PC-9 (cell line): ENCODE measurements at places on chromosomes 2 and 18.
A peak's percentile ranks its signal among the peaks of the same experiment; 100 is the strongest.

- no peak for DNase-seq
Observed at GRCh38 chr2:57959390-57959789, 87.2 kb upstream of the VRK2 start.

- no peak for DNase-seq
Observed at GRCh38 chr2:197349699-197350098, 39.1 kb upstream of the ANKRD44 start.

- DNase-seq = no peak
Observed at GRCh38 chr2:183597841-183598240, 473.6 kb downstream of the NUP35 start.

DNA sequence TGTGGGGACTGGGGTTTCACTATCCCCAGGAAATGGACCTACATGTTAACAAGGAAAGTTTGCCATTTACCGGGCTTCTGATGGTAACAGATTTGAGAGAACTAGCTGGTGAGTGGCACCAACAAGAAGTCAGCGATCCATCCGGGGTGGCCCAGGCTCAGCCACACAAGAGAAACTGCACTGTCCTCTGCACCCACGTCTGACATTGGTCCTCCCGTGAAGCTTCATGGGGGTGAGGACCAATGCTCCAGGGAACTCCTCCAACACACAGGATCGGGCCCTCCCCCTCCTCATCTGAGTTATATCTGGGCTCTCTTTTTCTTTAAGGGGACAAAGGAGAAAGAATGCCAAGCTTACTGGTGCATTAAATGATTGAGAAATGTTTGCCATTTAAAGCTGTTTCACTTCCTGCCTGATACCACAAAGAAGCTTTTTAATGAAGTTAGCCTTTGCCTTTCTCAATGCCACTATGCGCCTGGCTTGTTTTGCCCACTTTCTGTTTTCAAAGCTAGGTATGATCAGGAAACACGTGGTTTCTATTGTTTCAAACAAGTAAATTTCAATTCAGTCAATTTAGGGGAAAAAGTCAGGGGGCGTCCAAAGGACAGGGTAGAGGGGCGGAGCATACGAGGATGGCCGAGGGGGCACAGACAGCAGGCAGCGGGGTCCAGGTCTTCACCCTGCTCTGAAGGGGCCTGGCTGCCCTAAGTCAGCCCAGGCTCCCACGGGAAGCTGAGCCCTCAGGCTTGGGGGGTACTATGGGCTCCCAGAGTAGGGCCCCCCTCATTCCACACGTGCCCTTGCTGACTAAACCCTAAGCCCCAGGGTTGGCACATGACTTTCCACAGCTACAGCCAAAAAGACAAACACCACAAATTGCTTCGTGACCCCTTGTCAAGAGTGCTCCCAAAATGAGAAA lies 204.0 kb upstream of the ID2 start:
- DNase-seq = peak; percentile 32

GRCh38 chr18:26711756-26712155 lies 153.8 kb downstream of the AQP4 start:
- no peak for DNase-seq

- no peak for DNase-seq
Observed at GRCh38 chr2:168962636-168963035, 61.5 kb downstream of the G6PC2 start.

GRCh38 chr18:47772374-47773248 lies 157.8 kb downstream of the SMAD2 start:
- peak; percentile 74 for DNase-seq

- no peak for DNase-seq
Observed at GRCh38 chr2:143819190-143819735, 690.0 kb downstream of the ARHGAP15 start.

GRCh38 chr2:11940121-11940743 lies 193.8 kb downstream of the LPIN1 start:
- DNase-seq = no peak

GRCh38 chr2:194328456-194328855 lies 1328.6 kb upstream of the SLC39A10 start:
- DNase-seq = no peak

- DNase-seq = no peak
Observed at GRCh38 chr2:83251321-83251872, 1207.7 kb downstream of the SUCLG1 start.

- no peak for DNase-seq
Observed at GRCh38 chr2:6917761-6918421, 679 bp downstream of the RNF144A start.

DNA sequence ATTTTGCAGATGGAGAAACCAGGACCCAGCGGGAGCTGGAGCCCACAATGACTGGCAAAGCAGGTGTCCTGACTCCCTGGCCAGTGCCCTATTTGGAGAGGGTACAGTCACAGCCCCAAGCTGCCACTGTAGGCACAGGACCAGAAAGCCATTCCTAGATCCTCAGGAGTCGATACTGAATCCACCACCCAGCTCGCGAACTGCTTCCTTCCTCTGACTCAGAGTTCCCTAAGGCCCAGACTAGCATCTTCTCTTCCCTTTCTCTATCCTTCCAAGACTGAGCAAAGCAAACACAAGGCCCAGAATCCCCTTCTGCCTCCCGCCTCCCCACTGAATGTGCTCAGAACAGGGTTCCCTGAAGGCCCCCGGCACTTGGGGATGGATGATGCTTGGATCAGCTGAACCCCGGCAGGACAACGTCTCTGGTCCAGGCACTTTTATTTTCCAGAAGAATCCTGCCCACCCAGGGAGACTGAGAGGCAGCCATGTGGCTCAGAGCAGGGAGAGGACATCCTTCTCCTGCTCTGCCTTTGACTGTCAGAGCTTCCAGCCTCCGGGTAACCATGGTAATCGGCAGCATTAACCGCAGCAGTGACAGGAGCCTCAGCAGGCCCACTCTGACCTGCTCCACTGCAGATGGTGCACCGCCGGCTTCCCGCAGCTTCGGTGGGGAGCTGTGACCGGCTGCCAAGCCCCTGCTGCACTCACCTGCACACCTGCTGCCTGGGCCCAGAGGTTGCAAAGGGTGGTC lies 34.8 kb upstream of the KLHL29 start:
- no peak for DNase-seq

GRCh38 chr2:26068602-26069298 lies 34.9 kb downstream of the RAB10 start:
- DNase-seq = peak; percentile 83

DNA sequence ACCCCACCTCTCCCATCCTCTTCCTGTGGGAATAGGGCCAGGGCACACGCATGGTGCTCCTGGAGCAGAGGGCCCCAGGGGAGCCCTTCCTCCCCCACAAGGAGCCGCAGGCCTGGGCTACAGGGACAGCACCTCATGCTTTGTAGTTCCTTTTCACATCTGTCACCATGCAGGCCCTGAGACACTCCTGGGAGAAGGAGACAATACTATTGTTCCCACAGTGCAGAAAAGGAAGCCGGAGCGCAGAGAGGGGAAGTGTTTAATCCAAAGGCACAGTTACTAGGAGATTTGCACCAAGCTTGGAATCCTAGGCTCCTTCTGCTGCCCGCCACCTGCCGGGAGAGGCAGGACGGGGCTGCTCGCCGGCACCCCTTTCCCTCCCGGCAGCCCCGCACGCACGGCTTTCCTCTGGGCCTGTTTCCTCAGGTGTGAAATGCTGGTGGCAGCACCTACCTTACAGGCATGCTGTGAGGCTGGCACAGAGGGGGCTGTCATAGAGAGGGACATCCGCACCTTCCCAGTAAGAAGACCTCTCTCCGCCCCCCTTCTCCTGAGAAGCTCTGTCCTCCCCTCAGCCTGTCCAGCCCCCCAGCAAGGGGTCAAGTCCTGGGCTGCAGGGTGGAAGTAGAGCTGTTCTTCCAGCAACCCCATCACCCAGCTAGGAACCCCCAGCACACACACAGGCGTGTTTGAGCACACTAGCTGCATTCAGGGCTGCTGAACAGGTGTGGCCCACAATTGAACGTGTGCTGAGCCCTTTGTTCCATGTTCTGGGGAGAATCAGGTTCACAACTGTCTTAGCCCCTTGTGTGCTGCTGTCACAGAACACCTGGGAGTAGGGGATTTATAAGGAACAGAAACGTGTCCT lies 62.6 kb downstream of the SMAD7 start:
- no peak for DNase-seq

DNA sequence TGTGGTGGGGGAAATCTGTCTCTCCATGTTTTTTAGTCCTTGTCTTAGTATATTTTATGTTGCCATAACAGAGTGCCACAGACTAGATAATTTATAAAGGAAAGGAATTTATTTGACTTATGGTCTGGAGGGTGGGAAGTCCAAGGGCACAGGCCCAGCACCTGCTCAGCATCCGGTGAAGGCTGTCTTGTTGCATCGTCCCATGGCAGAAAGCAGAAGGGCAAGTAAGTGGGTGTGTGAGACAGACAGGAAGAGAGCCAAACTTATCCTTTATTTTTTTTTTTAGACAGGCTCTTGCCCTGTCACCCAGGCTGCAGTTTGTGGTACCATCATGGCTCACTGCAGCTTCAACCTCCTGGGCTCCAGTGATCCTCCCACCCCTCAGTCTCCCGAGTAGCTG lies 98.1 kb downstream of the HS1BP3 start:
- no peak for DNase-seq

DNA sequence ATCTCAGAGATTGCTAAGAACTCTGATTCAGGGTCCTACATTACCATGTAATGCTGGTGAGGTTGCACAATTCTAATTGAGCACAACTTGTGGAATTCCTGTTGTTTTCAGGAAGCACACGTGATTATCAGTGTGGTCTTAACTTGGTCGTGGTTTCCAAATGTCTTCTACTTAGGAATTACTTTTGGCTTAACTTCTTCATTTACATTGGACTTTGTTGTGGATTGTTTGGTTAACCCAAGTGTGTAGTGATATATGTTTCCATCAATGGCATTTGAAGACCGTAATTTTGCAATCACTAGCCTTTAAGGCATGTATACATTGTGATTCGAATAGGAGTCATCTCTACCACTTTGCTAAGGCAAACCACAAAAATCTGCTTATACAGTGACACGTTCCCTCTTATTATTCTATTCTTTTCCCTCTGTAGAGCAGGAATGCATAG lies 373.3 kb downstream of the IRS1 start:
- peak; percentile 97 for DNase-seq

DNA sequence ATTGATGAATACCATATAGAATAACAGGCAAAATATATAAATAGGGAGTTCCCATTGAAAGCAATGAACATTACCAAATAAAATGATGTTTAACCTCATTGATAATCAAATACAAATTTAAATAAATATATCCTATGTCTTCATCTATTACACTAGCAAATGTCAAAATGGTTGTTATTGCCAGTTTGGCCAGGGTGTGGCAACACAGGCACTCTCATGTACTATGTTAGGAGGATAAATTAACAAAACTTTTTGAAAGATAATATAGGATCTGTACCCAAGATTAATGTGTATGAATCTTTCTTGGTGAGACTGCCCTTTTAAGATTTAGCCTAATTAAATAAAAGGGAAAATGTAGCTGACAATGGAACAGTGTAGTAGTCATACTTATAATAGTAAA lies 659.3 kb downstream of the ERBB4 start:
- DNase-seq = no peak

GRCh38 chr2:198890490-198890889 lies 567.2 kb downstream of the SATB2 start:
- DNase-seq = no peak
